ENCODE measurements at places on chromosomes 12 and 14. TPM values are rescaled to one million over a fixed set of nuclear protein-coding genes. Genes with fewer than 3 reads are reported as not detected.

- no peak for DNase-seq
Measured at GRCh38 chr14:97975216-97975615, 1178.0 kb downstream of the VRK1 start.

Gene RERGL
- 0.35 TPM for total RNA-seq

GRCh38 chr14:101315802-101316296 lies 245.4 kb upstream of the DIO3 start:
- DNase-seq: no peak

Gene KERA
- 0.26 TPM for total RNA-seq

- no peak for DNase-seq
Measured at GRCh38 chr14:36940476-36940875, 231.9 kb downstream of the SLC25A21 start.

DNA sequence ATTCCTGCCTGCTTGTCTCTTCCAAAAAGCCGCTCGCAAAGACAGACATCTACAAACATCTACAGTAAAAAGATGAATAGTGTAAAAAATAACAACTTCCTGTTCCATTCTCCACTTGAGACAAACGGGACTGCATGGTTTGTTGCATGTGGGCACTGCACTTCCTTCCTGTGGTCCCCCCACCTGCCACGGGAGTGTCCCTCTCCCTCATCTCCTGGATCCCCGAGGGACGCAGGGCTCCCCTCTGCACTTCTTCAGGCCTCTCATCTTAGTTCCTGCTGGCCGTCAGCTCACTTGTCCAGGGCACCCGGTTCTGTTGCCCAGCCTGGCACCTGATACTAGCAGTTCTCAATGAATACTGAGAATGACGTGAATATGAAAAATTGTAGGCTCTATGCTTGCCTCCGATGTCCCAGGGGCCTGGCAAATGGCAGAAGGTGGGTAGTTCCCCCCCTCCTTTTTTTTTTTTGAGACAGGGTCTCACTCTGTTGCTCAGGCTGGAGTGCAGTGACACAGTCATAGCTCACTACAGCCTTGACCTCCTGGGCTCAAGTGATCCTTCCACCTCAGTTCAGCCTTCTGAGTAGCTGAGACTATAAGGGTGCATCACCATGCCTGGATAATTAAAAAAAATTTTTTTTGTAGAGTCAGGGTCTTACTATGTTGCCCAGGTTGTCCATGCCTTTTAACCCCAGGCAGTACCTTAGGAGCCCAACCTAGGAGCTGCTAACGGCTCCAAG lies 3.5 kb upstream of the KLC1 start:
- no peak for DNase-seq

DNA sequence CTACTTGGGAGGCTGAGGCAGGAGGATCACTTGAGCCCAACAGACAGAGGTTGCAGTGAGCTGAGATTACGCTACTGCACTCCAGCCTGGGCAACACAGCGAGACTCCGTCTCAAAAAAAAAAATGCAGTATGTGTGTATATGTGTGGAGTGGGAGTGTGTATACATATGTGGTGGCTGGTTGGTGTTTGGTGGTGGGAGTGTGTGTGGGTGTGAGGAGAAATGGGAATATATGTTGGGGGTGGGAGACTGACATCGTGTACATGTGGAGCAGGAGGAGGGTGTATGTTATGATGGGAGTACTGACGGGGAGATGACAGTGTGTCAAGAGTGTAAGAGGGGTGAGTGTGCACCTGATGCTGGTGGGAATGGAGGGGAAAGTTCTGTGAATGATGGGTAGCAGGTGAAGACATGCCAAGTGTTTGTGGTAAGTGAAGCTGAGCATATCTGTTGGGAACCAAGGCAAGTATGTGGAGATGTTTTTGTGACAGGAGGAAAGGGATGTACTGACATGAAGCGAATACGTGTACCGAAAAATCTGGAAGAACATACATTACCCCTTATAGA lies 4.2 kb downstream of the PNMA1 start:
- no peak for DNase-seq

DNA sequence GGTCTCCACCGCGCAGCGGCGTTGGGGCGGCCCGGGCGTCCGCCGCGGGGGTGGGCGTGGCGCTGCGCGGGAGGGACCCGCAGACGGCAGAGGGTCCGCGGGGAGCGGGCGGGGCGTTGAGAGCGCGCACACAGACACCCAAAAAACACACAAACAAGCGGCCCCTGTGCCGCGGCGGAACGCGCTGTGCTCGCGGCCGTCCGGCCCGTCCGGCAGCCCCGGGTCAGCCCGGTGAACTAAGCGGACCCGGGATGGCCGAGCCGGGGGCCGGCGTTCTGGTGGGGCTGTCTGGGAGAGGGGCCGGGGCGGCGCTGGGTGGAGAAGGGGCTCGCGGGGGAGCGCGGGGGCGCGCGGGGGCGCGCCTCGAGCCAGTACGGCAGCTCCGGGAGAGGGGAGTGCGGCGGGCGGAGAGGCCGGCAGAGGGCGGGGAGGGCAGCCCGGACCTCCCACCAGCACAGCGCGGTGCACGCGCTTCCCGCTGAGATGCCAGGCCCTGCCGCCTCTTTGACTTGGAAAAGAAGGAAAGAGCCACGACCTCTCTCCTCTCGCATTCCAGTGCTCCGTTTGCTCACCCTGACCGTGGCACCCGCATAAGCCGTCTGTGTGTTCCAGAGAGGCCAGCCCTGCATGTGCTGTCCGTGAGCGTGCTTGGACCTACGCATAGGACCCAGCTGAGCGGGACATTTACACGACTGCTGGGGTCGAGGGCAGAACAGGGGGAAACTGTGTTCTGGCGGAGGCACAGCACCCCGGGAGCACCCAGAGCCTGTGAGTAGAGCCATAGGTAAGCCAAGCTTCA lies 10.3 kb downstream of the SLC6A12 start:
- DNase-seq: peak; percentile 57

DNA sequence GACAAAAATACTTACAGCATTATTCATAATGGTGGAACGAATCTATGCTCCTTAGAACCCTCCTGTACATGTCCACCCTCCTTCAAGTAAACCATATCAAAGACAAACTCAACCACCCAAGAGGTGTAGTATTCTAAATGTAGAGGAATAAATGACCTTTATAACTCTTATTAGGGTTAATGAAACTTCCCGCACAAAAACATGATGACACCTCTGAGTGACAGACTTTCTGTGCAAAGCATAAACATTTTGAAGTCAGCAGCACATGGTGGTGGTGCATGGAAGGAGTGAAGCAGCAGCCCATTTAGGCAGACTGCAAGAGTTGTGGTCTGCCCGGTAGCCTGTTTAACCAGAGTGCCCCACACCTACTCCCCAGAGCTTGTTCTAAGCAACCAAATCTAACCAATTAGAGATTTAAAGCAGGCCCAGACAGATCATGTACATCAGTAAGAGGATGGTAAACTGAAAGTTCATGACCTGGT lies 615 bp upstream of the ASB8 start:
- DNase-seq: no peak

- DNase-seq: no peak
Measured at GRCh38 chr12:117036046-117036445, 63.2 kb downstream of the TESC start.

DNA sequence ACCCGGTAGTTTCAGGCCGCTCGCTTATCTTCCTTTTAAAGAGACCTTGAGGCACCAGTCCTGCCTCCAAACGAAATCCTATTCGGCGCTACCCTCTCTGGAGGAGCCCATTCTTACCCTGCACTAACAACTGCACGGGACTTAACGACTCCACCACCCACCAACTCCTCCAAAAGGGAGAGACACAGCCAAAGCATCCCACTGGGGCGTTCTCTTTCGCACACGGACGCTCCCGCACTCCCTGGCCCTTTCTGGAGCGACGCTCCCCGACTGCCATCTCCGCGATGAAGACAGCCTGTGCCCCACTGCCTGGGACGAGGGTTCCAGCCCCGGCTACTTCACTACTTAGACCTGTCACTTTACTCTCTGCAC lies 650 bp downstream of the GALC start:
- peak; percentile 40 for DNase-seq

Gene JAG2
- total RNA-seq: 32.0 TPM

DNA sequence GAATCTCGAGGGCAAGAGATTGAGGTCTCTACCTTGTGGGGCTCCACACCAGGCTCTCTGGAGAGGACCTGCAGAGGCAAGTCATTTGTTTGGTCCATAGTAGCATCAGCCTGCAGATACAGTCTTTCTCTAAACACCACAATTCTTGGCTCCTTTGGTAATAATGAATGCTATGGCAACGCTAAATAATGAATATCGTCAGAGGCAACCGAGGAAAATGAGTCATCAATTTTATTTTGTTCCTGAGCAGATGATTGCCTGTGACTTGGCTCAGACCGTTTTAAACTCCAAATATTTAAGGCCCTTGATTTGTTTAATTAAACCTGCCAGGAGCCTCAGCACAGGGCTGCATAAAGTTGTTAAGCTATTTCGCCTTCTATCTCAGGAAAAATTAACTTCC lies 924.1 kb upstream of the TMEM132C start:
- DNase-seq: no peak

Data from left lung (tissue), 14 donors.